ENCODE measurements at places on chromosomes 11 and 22. TPM values are rescaled to one million over a fixed set of nuclear protein-coding genes. Genes with fewer than 3 reads are reported as not detected.

- H3K27ac ChIP-seq = no peak overlapping the region
- peak; percentile 55 for DNase-seq
- no peaks in the 10 kb centered on the region for H3K27me3 ChIP-seq
- H3K4me3 ChIP-seq = no peak overlapping the region
- no peaks in the 10 kb centered on the region for H3K36me3 ChIP-seq
Measured at GRCh38 chr11:88313441-88313840, 24.1 kb downstream of the CTSC start.

- H3K4me3 ChIP-seq = no peak overlapping the region
- DNase-seq = no peak
- peaks cover 28% of the 10 kb centered on the region for H3K36me3 ChIP-seq
Measured at GRCh38 chr22:26463688-26464087, 19.9 kb downstream of the HPS4 start.

SCGB1D2 gene
- total RNA-seq = not detected

- no peak for DNase-seq
- H3K27me3 ChIP-seq = no peaks in the 10 kb centered on the region
- no peak overlapping the region for H3K4me3 ChIP-seq
- no peaks in the 10 kb centered on the region for H3K36me3 ChIP-seq
- no peak overlapping the region for H3K27ac ChIP-seq
Measured at GRCh38 chr11:9563196-9563730, 10.2 kb upstream of the WEE1 start.

DNA sequence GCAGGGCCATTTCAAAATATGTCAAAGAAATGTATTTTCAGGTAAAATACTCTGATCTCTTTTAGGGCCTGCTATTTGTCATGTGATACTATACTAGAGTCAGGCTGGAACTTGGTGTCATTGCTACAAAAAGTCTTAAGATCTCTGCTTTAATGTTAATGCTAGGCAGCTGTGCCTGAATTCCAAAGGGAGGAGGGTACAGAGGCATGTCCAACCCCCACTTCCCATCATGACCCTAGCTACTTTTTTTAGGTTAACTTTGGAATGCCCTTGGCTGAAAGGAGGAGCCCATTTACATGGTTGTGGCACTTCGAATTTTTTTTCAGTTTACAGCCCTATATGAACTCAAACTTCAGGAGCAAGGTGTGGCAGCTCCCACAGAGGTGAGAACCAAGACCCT lies 58.1 kb downstream of the OSBP2 start:
- H3K4me3 ChIP-seq = no peak overlapping the region
- no peaks in the 10 kb centered on the region for H3K4me1 ChIP-seq
- no peak overlapping the region for H3K27ac ChIP-seq
- no peaks in the 10 kb centered on the region for H3K27me3 ChIP-seq

OR52I1 gene
- not detected for total RNA-seq

GRCh38 chr11:128157423-128158298 lies 429.7 kb downstream of the ETS1 start:
- peak overlapping the region; percentile 66 for H3K4me3 ChIP-seq
- no peaks in the 10 kb centered on the region for H3K27me3 ChIP-seq

- peaks cover 9% of the 10 kb centered on the region for H3K4me1 ChIP-seq
- no peak for DNase-seq
- H3K27me3 ChIP-seq = no peaks in the 10 kb centered on the region
- no peak within 1 kb of the TSS for H3K4me3 ChIP-seq
- no peaks in the 10 kb centered on the region for H3K36me3 ChIP-seq
- H3K27ac ChIP-seq = no peak within 1 kb of the TSS
Measured at GRCh38 chr11:62269654-62270278, at the start of gene SCGB2A2. Gene SCGB2A2, plus strand, starts transcription at chr11:62270158. Its CDS starts 59 bp downstream, at chr11:62270217.

GLYATL1 gene
- not detected for total RNA-seq

GRCh38 chr11:47994417-47994816 lies 14.1 kb downstream of the PTPRJ start:
- peaks cover 7% of the 10 kb centered on the region for H3K4me1 ChIP-seq
- no peak overlapping the region for H3K4me3 ChIP-seq
- no peak for DNase-seq
- no peaks in the 10 kb centered on the region for H3K36me3 ChIP-seq

PACSIN3 gene
- 17.5 TPM for total RNA-seq

DNA sequence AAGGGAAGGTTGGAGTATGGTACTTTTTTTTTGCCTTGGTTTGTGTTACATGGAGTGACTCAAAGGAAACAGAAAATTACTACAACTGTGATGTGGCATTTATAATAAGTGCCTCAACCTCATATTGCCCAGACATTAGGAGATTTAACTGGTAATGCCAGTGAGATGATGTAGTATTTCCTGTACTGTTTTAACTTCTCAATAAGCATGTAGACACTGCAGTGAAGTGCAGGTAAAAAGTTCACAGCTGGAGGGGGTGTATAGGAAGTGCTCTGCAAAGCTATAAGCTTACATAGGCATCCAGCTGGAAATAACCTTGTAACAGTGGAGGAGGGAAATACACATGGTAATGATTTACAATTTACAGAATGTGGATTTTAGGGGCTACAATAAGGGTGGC lies 138.2 kb upstream of the MTMR2 start:
- H3K4me1 ChIP-seq = peaks cover 63% of the 10 kb centered on the region
- peak; percentile 65 for DNase-seq
- H3K4me3 ChIP-seq = no peak overlapping the region
- peaks cover 10% of the 10 kb centered on the region for H3K36me3 ChIP-seq
- peak overlapping the region; percentile 64 for H3K27ac ChIP-seq

DNA sequence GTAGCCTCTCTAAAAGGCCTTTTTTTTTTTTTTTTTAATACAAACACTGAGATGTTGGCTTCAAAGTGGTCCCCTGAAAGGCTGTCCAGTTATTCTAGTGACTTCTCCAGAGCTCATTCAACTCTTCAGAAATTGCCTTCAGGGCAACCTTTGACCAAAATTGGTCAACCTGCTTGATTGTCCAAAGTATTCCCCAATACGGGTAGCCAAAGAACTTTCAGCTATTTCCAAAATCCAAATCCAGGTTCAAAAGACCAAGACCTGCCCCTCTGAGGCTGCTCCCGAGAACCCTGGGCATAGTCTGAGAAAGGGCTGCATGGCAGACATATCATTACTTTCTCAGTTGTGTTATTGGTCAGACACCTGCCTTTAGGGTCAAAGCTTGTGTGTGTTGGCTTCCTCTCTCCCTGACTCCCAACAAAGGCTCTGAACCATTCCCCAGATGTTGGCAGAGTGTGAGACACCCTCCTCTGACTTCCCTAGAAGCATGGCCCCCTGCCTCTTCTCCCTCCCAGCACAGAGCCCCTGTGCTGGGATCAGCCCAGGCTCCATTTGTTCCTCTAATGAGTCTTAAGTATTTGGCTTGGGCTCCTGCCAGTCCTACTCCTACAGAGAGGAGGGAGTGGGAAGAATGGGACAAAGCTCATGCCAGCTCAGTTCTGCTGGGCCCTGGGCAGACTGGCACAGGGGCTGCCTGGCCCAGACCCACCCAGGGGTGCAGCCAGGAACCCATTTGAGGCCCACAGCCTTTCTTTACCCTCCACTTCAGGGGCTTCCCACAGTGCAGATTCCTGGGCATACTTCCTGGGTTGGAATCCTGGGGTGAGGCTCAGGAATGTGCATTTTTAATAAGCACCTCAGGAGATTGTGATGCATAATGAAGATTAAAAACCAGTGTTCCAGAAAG lies 30.3 kb downstream of the TNKS1BP1 start:
- no peak overlapping the region for H3K4me3 ChIP-seq
- peaks cover 22% of the 10 kb centered on the region for H3K36me3 ChIP-seq
- H3K4me1 ChIP-seq = peaks cover 57% of the 10 kb centered on the region

BCO2 gene
- not detected for total RNA-seq

DNA sequence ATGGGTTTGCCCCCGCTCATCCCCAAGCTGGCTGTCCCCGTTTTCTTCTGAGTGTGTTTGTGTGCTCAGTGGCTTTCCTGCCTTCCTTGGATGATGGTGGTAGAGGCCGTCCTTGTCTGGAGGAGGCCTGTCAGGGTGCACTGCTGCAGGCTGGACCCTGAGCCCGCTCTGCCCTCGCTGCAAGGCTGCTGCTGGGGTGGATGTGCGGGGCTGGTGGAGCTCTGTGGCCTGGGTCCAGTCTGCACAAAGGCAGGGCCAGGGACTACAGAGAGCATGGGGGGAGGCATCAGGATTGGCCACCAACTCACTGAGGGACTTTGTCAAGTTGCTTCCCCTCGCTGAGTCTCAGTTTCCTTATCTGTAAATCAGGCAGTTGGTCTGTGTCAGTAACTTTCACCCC lies 275.0 kb downstream of the KIRREL3 start:
- no peaks in the 10 kb centered on the region for H3K36me3 ChIP-seq
- H3K4me3 ChIP-seq = no peak overlapping the region
- H3K4me1 ChIP-seq = peaks cover 11% of the 10 kb centered on the region
- no peak overlapping the region for H3K27ac ChIP-seq

DNA sequence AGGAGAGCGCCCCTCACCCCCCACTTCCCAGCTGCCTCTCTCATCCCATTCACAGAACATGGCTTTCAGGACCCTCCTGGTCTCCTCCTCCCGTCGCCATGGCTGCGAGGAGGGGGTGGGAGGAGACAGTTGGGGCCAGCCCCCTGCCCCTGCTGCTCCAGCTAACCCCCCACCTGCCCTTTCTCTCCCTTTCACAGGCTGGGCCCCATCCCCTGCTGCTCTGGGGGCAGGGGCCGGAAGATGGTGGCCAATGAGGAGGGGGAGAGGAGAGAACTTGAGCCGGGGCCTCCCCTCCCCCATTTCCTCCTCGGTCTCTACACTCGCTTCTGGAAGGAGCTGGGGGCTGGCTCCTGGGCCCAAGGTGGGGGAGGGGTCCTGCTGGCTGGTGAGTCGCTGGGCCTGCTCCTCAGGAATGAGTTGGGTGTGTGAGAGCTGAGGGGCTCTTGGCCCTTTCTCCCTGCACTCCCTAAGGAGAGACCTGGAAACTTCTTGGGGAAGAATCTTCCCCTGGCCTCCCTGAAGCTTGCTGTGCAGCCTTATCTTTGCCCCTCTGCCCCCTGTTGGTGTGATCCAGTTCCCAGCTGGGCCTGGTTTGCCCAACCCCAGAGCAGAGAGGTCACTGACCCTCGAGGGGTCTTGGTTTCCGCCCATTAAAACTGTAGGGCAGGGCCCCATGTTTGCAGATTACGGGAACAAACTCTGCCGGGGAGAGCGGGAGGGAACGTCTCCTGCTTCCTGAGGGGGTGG lies 10.2 kb downstream of the YPEL4 start:
- H3K36me3 ChIP-seq = no peaks in the 10 kb centered on the region
- DNase-seq = peak; percentile 23
- peaks cover 14% of the 10 kb centered on the region for H3K4me1 ChIP-seq

UBXN1 gene
- total RNA-seq = 131 TPM

CDC42BPG gene
- total RNA-seq = not detected

DNA sequence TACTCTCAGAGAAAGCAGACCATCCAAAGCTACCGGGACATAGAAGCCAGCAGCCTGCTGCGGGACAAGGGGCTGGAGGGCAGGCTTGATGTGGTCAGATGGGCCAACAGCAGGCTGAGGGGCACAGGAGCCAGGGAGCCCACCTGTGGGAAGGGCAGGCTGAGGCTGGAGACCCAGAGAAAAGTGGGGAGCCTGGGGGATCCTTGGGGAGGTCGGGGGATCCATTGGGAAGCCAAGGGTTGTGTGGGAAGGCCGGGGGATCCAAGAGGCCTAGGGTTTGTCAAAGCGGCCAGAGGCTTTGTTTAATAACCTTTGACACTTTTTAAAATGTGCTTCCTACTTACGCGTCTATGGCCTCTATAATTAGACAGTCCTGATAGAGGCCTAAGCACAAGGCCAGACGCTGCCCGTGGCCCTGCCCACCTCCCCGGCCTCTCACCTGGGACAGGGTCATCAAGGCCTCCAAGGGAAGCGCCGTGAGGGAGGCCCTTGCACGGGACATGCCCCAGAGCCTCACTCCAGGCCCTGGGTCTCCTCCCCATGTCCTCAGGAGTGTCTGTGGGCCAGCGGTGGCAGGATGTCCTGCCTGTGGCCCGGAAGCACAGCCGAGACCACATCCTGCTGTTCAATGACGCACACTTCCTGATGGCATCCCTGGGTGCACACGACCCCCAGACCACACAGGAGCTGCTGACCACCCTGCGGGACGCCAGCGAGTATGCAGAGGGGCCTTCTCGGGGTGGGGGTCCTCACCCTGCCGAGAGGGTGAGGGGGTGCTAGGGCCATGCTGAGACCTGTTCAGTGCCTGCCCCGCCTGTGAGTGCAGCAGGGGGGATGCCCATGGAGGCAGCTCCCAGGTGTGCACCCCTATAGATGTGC lies 8.6 kb upstream of the GTSE1 start:
- peaks cover 22% of the 10 kb centered on the region for H3K36me3 ChIP-seq
- H3K27ac ChIP-seq = no peak overlapping the region
- DNase-seq = no peak
- no peaks in the 10 kb centered on the region for H3K27me3 ChIP-seq

EFEMP2 gene
- 328 TPM for total RNA-seq

DNA sequence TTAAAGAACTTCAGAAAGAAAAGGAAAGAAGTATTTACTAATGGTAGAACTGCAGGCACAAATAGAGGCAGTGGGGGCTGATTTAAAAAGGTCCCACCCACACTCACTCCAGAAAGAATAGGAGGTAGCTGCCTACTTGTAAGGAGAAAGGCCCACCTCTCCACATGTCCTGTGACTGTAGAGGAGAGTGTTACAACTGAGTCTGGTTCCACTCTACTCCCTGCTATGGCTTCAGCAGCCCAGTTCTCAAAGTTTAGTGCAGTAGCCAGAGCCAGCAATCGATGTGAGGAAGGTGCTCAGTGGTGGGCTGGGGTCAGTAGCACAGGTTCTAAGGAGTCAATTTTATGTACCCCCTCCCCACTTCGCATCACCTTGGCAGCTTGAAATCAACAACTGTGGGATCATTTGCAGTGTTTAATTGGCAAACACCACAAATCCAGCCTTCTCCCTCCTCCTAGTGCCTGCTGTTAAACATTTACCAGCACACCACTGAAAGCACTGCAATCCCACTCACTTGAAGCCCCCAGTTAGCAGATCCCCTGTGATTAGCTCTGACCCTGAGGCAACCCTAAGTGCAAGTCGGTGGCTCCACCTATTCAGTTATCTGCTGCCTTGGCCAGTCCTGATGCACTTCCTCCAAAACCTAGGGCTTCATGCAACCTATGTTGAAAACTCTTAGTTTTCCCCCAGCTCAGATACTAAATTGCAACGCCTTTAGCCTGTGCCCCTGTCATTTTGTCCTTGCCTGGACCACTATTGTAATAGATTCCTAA lies 146.6 kb downstream of the BBOX1 start:
- no peak overlapping the region for H3K27ac ChIP-seq
- DNase-seq = no peak
- H3K27me3 ChIP-seq = no peaks in the 10 kb centered on the region
- H3K4me1 ChIP-seq = peaks cover 26% of the 10 kb centered on the region
- H3K4me3 ChIP-seq = no peak overlapping the region

SMTNL1 gene
- total RNA-seq = not detected

GRCh38 chr22:47914481-47915097 lies 1152.1 kb downstream of the TBC1D22A start:
- no peak overlapping the region for H3K4me3 ChIP-seq
- H3K36me3 ChIP-seq = no peaks in the 10 kb centered on the region
- H3K27me3 ChIP-seq = no peaks in the 10 kb centered on the region
- H3K4me1 ChIP-seq = no peaks in the 10 kb centered on the region

All from GM23248 (cell line).